ENCODE measurements at places on chromosomes 7 and 10.

DNA sequence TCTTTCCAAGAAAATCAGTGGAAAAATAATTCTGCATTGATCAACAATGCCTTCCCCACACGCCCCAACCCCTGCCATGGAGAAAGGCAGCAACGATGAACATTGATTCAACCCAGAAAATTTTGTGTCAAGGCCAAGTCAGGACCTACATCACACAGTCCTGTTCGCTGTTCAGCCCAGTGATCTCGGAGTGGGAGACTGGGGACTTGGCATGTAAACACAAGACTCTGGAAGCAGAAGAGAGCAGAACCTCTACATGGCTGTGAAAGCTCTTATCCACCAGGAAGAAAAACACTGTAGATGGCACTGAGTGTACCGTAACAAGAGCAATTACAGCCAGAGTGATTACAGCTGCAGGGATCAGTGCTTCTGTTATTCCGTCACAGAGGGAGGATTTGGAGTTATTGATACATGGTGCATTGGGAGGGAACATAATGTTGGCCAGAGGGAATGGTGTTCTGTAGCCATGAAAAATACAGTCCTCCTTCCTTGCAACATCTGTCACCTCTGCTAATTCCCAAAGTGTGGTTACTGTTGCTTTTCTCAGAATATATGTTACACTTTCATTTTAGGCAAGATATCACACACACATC is 136.6 kb downstream of the IQUB start:
- DNase-seq: no peak

- no peak for DNase-seq
These were observed 120.4 kb downstream of the RGS10 start for GRCh38 chr10:119421891-119422681.

DNA sequence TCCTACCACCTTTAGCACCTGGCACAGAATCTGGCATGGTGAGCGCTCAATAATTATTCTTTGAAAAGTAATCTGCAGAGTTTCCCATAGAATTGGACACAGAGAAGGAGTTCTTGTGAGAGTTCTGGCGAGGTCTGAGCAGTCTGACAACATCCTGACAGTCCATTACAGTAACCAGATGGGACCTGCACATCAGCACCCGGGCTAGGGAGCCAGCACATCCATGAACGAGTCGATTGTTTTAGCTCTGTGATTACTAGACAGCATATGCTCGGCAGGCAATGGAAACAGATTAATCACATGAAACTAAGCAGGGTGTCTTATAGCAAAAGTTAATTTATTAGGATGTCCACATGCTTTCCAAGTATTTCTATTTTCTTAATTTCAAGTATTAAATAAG is 96.7 kb downstream of the SEMA3D start:
- no peak for DNase-seq

- DNase-seq: no peak
These were observed 602.8 kb downstream of the NRG3 start for GRCh38 chr10:82477776-82478175.

DNA sequence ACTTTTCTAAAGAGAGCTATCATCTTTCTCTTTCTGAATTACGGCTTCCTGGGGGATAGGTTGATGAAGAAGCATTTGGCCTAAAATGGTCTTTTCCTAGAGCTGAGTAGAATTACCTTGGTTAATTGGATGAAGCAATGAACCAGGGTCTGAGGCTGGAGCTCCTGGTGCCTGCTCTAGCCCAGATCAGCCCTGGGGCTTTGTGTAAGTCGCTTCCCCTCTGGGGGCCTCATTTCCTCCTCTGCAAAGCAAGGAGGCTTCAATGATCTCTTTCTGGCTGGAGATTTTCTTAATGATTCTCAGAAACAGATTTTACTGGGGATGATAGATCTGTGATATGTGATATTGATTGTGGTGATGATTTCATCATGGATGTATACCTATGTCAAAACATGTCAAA is 3.5 kb upstream of the CPA2 start:
- no peak for DNase-seq

DNA sequence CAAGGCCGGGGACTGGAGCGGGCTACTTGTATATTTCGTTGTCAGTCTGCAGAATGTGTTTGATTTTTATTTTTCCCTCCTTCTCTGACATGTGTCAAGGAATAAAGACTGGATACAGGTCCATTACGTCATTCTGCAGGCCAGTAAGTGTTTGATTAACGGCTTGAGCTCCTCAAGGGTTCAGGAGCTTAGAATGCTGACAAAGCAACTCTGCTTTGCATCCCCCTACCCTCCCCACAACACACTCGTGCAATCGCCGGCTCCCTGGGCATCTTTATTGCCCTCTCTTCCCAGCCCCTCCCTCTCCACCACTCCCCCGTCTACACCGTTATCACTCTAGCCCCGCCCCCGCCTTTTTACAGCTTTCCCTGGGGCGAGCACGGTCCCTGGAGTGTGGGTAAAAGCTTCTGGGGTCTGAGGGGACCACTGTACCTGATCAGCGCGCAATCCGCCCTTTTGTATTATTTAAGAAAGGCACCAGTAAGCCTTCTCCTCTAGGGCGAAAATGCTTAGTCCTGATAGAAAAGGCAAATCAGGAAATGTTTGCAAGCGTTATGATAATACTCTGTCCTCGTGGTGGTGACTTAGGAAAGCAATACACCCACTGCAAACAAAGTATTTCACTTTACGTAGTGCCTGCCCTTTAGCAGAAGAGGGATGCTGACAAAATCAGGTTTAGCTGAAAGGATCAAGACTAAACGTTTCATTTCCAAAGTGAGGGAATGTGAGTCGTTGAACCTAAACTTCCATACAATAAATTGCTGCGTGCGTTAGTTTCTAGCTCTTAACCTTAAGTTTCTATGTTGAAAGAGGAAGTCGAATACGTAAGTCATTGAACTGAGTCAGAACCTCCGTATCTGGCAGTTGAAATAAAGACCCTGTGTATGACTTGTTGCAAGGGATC is 1.4 kb upstream of the CREB5 start:
- DNase-seq: no peak
